ENCODE measurements at places on chromosomes 3 and 15.

DNA sequence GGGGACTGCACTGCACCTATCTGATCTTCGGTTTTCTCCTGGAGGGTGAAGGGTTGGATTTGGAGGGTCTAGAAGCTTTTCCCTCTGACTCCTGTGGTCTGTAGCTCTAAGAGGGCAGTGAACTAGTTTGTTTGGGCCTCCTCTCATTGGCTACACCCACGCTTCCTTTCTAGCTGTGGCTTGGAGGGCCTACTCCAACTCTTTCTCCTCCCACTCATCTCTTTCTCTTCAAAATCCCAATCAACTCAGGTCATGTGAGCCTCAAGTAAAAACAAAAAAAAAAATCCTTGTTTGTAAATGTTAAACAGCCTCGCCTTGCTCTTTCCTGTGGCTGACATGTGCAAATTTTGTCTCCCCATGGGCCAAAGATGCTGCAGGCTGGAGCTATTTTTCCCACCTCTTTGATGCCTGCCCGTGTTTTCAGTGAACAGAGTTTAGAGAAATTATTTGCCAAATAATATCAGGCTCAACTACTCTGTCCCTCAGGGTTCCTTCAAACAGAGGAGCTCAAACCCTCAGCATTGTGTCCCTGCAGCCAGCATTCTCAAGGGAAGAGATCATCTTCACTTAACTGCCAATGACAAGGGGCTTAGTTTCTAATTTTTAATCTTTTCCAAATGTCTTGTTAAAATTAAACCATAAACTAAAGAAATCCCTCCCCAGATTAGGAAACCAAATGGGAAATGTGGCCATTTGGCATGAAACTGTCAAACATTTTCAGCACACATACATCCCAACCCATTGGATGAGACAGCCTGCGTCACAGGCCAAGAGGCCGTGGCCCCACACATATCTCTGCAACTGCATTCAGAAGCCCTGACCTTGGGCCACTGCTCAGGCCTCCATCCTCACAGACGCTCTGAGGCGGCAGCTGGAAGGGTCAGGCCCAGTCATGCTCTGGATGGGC lies 114.8 kb upstream of the THBS1 start:
- no peak for DNase-seq

DNA sequence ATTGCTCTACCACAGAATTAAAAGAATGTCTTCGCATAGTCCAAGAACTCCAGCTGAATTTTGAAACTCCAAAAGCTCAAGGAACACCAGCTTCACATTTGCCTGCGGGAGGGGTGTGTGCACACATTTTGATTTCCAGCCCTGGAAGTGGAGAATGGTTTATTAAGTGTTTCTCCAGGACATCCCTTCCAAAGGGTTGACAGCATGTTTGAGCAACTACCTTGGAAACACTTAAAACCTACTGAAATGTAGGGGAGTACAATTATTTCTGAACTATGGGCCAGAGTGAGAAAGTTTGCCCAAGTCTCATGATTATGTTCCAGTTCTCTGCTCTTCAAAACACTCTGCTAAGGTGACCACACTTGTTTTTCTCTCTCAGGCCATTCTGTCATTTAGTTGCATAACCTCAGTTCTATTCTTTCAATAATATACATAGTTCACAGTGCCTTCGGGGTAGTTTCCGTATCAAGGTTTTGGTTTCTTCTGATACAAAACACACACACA lies 7.9 kb downstream of the ACP3 start:
- no peak for DNase-seq

DNA sequence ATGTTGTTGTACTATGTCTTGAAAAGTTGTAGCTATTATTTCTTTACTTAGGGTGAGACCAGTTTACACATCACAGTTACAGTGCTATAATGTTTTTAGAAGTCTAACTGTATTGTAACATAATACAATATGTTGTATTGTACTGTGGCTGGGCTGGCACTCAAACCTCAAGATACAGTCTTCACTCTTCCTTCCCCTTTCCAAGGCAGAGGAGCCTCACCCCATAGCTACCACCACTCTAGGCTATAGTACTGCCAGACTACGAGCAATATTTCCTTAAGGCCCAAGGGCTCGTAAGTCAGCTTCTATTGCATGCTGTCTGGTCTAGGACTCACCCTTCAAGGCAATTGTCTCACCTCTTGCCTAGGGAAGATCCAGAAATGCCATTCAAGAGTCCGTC lies 597.7 kb downstream of the OTOL1 start:
- no peak for DNase-seq

GRCh38 chr3:8519156-8519555 lies 17.5 kb downstream of the LMCD1 start:
- DNase-seq = no peak

DNA sequence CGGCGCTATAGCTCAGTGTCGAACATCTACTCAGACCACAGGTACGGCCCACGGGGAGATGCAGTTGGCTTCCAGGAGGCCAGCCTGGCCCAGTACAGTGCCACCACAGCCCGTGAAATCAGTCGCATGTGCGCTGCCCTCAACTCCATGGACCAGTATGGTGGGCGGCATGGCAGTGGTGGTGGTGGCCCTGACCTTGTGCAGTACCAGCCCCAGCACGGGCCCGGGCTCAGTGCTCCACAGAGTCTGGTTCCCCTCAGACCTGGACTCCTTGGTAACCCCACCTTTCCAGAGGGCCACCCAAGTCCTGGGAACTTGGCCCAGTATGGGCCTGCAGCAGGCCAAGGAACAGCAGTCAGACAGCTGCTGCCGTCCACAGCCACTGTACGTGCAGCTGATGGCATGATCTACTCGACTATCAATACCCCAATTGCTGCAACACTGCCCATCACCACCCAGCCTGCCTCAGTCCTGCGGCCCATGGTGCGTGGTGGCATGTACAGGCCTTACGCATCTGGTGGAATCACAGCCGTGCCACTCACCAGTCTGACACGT lies 18.3 kb upstream of the APEH start:
- DNase-seq = no peak

DNA sequence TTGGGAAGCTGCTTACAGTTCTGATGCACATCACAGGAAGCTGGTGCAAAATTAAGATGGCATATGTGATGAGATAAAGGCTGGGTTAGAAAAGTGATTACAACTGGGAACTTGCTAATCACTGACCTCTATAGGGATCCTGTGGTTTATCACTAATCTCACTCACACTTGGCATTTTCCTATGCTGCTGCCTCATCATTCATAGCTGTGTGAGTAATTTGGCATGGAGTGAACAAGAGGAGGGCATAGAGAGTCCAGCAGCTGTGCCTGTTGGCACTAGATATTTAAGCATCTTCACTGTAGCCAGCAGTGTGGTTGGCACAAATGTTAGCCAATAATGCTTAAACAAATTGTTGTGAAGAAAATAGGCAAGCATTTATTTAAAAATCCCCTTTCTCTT lies 217.7 kb upstream of the CGNL1 start:
- DNase-seq = no peak

DNA sequence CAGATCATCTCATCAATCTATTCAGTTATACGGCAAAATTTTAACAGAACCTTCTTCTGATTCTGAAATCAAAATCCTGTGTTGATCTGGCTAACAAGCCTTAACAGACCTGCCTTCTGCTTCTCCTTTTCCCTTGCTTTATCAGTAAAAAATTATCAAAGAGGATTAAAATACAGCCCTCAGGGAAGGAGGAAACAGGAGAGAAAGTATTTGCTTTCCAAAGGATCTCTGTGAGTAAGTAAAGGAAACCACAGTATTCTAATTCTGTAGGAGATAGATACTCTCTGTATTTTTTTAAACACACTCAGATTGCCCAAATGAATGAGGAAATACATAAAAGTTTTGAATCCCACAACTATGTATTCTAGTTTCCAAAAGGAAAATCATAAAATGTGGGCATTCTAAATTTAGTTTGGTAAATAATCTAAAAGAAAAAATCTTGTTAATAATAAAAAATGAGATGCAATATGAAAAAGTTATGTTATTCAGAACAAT lies 221.8 kb downstream of the ZIC1 start:
- no peak for DNase-seq

- no peak for DNase-seq
Observed at GRCh38 chr15:19992428-19992827, 549.2 kb downstream of the GOLGA6L6 start.

All from stimulated activated CD4-positive, alpha-beta T cell treated with anti-CD3 and anti-CD28 coated beads, Interleukin-4, amount 100 ng/mL, for 48 hours (primary cell).